Stimulated activated CD8-positive, alpha-beta memory T cell treated with anti-CD3 and anti-CD28 coated beads, Interleukin-4, amount 100 ng/mL, for 1 hour (primary cell): ENCODE measurements at places on chromosomes 6 and 20.

GRCh38 chr6:157988700-157989063, 7.0 kb downstream of the SYNJ2 start:
- DNase-seq: no peak

DNA sequence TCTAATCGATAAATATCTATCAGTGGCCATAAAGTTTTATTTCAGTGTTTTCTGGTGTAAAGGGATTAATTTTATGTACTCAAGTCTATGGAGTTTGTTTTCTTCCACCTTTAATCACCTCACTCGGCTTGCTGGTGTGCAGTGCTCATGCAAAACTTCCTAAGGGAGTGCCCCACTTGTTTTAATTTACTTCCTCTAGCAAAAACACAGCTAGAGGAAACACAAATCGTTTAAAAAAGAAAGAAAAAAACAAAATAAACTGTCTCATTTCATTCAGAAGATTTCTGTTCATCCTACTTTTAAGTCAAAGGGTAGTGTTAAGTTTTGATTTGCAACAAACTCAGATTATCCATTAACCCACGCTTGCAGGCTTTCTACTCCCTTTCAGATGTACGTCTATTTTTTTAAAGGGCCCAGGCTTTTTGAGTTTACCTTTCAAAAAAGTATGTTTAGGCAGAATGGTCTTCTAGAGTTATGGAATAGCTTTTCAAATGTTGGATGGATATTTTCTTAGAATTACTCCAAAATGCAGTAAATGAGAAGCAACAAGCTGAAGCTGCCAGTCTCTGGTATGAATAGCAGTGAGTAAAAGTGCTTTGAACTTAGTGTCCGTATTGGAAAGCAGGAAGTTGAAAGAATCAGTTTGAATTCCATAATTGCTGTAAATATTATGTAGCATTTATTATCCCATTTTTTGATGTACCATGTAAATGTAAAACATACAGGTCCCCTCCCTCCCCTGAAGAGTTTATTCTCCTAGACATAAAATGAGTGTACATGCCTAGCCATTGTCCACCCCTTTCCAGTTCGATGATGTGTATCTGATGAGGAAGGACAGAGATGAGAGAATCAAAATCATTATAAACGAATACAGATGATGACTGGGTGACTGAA, 113.3 kb downstream of the SLC16A10 start:
- no peak for DNase-seq

DNA sequence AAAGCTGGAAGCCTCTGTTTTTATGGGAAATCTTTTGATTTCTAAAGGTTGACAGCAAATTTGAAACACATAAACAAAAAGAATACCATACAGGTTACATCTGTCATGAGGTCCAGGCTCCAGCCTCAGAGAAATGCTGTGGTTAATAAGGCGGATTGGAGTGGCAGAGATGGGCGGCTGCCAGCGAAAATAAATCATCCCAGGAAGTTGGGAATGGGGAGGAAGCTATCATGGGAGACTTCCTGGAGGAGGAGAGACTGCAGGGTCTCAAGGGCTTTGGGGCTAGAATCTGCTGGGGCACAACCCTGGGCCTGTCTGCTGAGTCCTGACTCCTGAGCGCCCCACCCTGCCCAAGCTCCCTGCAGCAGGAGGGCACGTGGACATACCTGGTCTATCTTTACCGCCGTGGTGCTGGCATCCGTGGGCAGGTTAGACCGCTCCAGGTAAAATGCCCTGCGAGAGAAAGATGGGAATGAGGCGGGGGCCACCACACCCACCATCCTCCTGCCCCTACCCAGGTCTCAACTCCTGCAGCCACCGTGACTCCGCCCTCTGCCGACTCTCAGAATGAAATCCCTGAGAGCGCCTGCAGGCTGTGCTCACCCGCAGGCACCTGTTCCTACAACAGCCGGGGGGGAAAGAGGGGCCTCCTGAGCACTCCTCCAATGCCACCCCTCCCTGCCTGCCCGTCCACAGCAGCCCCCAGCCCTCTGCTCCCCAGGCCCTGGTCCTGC, 197.3 kb downstream of the PREX1 start:
- DNase-seq: no peak

DNA sequence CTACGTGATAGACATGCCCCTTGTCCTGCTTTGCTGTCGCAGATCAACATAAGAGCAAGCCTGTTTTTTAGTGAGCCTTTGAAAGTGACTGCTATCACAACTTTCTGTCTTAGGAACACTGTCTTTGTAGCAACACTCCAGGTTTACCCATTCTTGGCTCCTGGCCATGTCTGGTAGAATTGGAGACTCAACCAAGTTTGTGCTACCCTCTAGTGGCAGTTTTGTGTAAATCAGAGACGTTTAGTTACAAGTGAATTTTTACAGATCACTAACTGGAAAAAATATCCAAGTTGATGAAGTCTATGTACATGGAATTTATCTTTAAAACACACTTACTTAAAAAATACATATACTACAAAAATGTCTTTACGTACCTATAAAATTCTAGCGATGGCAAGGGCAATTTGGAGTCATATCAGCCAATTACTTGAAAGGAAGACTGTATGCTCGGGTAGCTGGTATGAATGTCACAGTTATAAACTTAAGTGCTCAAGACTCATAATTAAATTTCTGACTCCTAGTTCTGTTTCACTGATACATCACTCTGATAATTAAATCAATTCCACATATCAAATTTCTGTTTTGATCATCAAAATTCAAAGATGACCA, 101.4 kb downstream of the ADGB start:
- DNase-seq: no peak

- DNase-seq: no peak
Observed at GRCh38 chr20:57566803-57567459, 6.0 kb downstream of the PCK1 start.
